Hypothalamus (tissue), 51 donors: ENCODE measurements at places on chromosomes 1 and 21.

DNA sequence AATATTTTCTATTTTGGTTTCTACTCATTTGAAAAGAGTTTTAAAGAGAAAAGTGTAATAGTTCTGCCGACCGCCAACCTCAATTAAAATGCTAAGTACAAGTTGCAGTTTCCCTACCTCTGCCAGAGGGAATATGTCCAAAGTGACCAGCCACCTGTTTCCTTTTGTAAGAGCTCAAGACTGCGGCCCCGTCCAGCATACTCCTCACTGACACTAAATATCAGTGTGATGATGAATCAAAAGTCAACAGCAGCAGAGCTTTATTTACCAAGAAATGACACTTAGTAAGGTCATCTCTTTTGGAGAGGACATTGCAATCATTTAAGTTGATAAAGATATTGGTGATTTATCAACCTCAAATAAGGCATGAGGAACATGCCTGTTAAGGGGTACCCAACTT, 57.4 kb upstream of the NRIP1 start:
- no peak for DNase-seq

DNA sequence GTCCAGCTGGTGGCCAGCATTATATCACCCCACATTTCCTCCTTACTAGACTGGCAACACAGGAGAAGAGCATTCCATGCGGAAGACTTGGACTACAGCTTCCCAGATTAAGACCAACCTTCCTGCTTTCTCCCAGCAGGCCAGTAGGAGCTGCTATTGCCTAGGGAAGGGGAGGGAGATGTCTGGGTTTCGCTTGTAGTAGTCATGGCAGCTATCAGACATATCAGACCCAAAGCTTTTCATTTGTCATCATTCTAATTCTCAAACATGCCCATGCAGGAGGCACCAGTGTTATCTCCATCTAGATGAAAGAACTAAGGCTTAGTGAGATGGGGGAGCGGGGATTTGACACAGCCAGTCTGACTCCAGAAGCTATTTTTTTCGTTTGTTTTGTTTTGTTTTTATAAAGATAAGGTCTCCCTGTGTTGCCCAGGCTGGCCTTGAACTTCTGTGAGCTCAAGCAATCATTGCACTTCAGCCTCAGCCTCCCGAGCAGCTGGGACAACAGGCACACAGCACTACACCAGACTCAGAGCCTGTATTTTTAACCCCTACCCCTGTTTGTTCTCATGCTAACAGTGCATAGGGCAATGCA, 4.5 kb downstream of the PLA2G2A start:
- DNase-seq = no peak

DNA sequence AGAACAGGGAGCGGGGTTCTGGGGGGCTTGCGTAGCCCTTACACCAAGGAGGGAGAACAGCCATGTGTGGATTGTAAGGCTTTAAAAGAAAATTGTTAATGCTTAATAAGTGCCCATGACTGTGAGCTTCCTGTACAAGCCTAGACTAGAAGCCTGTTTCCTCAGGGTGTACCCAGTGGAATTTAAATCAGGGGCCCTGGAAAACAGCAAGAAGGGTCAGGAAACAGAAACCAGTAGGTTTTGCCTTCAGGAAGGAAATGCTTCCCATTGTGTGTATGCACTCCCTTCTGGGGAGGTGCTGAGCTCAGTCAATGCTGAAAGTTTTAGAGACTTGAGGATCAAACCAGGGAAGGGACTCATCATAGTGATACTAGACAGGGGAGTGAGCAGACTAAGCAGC, 12.7 kb downstream of the UTP11 start:
- no peak for DNase-seq

DNA sequence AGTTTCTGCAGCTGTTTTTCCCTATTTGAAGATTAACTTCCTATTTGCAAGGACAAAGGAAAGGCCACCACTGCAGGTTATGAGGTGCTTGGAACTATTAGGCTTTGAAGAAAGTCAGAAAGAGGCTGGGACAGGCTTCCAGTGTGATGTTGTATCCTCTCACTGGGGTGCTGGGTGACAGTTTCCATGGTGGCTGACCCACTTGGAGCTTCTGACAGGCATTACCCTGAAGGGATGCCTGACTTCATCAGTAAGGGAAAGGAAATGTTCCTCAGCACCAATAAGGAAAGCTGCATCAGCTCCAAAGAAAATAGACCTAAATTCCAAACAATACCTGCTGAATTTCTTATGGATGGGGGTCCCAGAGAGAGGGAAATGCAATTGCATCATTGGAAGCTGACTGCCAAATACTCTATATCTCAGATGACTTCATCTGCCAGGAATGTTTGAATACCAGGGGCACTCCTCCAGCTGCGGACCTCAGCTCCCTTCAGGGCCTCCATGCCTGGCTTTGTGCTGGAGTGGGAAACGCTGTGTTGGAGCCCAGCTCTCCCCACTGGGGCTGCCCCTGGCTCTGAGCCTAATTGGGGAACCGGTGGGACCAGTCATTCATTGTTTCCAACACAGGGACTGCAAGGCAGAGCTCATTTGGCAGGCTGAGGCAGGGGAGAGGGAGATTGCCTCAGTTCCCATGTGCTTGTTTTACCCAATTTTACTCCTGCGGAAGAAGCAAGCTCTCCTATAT, 76.6 kb downstream of the RGL1 start:
- DNase-seq = peak; percentile 56

DNA sequence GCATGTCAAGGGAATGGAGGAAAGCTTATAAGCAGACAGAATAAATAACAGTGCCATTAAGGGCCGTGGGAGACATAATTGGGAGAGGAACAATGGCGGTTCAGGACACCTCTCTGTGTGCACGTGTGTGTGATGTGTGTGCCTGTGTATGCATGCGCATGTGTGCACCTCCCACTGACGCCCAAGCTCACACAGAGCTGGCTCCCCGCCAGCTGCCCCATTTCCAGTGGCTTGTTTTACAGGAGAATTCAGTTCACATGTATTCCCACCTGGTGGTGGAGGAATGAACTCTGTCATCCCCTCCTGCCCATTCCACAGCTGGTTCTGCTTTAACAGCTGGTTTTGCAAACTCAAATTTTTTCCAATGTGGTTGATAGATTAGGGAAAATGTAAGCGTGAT, 262.2 kb downstream of the AJAP1 start:
- no peak for DNase-seq
